ENCODE measurements at places on chromosomes 7 and 10. TPM values are rescaled to one million over a fixed set of nuclear protein-coding genes. Genes with fewer than 3 reads are reported as not detected.

Gene FAM20C
- total RNA-seq, result 164 TPM

Gene NRG3
- total RNA-seq, result not detected

Gene GNAT3
- not detected for total RNA-seq

Gene DTX2
- 5.6 TPM for total RNA-seq

- no peak for DNase-seq
Measured at GRCh38 chr10:17605936-17606335, 11.2 kb downstream of the HACD1 start.

- DNase-seq, result no peak
Measured at GRCh38 chr10:47269294-47269693, 30.7 kb upstream of the GDF10 start.

DNA sequence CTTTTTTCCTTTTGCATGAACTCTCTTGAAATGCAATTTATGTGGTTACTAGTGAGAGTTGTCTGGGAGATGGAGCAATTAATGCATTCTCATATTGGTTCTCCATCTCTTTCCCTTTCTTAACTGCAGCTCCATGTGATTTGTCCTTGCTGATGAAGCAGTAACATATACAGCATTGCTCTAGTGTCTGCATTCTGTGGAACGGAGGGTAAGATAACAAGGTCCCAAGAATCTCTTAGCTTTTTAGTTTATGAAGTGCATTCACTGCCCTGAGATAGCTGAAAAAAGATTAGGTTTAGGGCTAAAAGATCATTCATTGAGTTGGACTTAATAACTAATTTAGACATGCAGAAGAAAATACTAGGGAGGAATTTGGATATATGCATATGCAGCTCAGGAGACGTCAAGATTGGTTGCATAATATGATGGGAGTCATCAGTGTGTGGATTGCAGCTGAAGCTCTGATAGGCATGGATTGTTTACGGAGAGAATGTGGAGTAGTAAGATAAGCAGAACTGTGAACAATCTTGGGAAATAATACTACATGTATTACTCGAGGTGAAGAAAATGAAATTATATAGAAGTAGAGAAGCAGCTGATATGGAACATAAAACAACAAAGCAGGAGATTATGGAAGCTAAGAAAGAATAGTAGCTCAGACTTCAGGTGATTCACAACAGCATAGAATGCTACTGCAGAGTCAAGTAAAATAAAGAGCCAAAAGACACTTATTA lies 404.7 kb downstream of the ARL4A start:
- no peak for DNase-seq

GRCh38 chr10:113534423-113534822 lies 18.4 kb upstream of the HABP2 start:
- DNase-seq, result no peak
